HAP-1 (cell line): ENCODE measurements at places on chromosomes 2 and 18.

DNA sequence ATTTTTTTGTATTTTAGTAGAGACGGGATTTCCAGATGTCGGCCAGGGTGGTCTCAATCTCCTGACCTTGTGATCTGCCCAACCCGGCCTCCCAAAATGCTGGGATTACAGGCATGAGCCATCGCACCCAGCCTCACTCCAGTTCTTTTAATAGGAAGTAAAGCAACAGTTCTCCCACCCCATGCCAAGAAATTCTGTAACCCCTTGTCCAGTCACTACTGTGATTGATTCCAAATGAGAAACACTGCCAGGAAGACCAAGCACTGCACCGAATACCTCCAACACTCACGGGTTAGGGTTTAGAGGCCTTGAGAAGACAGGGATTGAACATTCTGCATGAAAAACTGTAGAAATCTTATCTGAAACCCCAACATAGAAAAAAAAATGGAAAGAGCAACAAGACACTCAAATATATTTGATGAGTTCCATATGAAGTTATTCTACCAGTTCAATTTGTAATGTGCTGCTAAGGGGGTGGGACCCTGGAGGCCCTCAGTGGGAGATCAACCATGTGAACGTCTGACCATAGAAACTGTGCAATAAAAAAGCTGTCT is 48.2 kb upstream of the BIN1 start:
- no peak for DNase-seq

DNA sequence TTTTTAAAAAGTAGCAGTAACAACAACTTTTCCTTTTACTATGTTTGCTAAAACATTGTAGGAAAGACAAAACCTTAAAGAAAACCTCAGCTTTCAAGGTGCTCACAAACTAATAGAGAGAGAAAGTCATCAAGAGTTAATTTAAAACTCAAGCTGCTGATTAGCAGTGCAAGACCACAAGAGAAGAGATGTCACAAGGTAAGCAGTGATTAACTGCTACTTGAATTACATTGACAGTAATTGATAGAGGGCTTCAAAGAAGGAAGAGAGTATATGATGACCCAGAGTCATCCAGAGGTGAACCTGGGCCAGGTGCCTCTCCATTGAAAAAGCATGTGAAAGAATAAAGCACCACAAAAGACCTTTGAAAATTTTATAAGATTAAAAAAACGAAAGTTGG is 939.6 kb upstream of the CNTNAP5 start:
- DNase-seq: no peak

DNA sequence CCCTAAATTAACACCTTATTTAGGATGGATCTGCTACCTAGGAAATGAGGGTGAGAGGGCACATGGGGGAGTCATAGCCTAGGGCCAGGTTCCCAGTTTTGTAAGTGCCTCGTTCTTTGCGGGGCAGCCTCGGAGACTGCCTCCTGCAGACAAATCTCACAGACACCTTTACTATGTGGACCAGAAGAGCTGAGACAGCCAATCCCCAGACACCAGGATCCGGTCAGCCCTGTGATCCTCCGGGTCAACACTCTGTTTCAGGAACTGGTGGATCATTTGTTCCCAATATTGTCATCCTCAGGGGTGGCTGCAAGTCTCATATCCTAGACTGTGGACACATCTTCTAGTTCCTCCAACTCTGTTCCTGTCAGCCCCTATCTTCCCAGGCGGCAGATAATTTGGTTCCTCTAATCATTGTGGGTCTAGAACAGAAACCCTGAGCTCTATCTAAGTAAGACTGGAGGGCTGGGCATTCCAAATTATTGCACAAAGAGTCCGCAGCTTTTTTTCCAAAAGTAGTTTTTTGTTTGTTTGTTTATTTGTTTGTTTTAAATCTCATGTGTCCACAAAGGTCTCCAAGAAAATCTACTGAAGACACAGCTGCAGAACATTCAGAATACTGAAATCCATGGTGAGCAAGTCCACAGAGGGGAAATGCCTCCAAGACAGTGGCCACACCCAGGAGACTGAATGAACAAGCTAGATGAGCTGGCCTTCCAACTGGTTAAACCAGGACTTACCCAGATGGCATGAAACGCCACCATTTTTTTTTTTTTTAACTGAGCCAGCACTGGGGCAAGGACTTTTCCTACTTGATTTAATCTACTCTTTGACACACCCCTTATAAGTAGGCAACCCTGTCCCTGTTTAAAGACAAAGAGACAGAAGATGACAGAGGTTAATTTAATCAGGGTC is 6.2 kb upstream of the GDF7 start:
- DNase-seq: no peak

DNA sequence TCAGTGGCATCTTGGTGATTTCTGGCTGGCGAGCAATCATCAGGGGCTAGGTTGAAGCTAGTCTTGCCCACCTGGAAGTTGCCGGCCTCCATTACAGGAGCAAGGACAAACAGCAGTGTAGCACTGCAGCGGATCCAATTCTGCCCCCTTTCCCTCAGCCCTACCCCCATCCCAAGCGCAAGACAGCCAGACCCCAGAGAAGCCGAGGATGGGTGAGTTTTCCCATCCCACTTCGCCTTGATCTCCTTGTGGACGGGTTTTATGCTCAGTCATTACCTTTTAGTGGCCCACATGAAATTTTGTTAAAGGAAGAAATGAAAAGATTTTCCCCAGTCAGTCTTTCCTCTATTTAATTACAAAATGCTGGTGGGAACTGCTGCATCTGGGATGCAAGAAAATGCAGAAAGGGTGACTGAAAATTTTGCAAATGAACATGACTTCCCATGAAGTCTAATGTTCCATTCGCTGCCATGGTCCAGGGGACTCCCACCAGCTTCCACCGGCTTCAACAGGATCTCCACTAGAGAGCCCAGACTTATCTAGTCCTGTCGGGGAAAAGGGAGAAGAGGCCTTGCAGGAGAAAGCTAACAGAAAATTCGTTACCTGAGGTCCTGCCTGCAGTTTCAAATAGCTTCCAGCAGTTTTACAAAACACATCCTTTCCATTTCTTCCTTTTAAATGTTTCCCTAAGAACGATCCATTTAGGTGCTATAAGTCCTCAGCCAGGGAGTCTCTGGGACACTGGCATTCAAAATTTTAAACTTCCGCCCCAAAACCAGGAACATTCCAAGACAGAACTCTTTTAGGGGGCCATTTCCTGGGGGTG is 1.9 kb upstream of the HOXD9 start:
- no peak for DNase-seq

- DNase-seq: no peak
Measured at GRCh38 chr2:143792602-143793001, 663.4 kb downstream of the ARHGAP15 start.

DNA sequence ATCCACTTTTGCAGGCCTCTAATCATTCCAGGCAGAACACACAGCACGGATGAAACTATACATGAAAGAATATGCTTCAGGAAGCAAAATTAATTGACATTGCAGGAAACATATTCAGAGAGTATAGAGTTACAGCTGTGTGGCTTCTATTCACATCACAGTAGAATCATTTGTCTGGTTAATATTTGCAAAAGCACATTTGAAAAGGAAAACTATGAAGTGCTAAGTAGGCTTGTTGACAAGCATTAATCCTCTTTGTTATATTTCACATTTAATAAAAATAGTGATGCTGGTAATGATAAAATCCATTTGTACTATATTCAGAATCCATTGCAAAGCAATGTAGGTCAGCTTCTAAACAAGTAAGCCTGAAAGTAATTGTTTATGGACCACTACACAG is 32.2 kb upstream of the PIK3C3 start:
- DNase-seq: no peak

DNA sequence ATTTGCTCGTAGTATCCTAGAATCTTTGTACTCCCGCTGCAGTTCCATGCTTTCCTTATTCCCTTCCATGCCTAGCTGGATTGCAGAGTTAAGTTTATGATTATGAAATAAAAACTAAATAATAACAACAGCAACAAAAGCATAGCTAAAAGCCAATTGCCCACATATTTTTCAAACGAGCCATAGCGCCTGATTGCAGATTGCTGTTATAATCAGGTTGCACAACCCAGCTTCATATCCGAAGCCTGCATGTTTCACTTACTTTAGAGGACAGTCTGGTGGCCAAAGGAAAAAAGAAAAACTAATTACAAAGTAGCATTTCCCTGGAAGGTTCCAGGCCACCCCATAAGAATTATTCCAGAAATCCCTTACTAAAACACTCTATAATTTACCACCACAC is 31.9 kb upstream of the PNO1 start:
- DNase-seq: no peak

GRCh38 chr2:207469943-207470729 is 59.6 kb upstream of the CREB1 start:
- DNase-seq: no peak

DNA sequence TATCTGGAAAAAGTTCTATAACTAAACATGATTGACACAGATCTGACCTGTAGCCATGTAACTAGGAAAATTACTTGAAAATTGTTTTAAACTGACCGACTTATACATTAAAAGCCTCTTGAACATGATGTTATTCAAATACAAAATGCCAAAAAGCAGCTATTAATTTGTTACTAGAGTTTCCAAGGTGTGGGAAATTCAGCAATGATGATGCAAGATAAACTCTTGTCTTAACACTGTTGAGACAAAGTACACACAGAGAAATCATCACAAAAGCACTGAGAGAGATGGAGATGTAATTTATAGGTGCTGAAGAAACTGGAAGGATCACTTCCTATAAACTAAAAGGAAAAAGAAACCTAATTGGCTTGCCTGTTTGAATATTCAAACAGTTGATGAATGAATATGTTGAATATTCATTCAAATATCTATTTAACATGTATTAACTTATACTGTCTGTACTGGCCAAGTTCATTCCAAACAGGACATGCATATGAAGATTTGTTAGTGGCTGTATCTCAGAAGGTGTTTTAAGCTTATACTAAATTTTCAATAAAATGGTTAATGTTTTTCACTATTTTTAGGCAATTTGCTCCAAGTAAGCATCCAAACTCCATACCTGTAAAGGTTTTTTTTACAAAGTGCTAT is 34.6 kb upstream of the WDR75 start:
- DNase-seq: no peak

DNA sequence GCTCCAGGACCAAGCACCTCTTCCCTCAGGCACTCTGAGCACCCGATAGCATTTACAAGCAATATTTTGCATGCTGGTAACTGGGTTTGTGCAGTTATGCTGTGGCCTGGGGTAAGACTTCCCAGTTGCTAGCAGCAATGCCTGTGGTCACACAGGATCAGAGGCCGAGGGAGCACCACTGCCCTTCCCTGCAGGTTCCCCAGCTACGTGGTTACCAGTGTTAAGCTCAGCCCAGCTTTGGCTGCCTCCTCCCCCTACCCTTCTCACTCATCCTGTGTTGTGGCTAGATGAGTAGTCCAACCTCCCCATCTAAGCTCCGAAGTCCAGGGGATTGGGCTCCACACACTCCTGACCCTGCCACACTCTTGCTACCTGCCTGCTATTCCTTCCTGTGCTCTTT is 141.1 kb downstream of the CELF4 start:
- no peak for DNase-seq

DNA sequence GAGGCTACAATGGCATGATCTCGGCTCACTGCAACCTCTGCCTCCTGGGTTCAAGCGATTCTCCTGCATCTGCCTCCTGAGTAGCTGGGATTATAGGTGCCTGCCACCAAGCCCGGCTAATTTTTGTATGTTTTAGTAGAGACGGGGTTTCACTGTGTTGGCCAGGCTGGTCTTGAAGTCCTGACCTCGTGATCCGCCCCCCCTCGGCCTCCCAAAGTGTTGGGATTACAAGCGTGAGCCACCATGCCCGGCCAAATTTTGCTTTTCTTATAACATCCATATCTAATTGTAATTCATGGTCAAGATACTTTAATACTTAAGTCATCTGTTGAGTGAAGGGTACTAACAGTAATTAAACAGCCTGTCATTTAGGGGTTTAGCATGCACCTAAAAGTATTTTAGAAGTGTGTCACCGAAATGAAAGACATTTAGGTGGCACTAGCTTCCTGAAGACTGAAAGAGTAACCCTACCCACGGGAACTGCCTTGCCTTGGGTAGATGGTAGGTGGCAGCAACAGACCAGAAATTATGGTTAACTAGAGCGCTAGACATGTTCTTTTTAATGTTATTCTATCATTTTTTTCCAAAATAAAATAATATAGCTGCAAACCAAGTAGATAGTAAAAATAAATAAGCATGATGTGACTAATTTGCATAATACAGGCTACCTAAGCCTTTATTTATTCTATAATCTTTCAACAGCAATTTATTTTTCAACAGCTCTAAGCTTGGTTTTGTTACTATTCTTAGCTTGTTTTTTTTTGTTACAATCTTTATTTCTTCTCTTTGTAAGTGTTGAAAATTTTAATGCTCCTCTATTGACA is 8.6 kb upstream of the ACYP2 start:
- DNase-seq: peak; percentile 58

GRCh38 chr2:237942513-237942899 is 24.3 kb upstream of the UBE2F start:
- no peak for DNase-seq

DNA sequence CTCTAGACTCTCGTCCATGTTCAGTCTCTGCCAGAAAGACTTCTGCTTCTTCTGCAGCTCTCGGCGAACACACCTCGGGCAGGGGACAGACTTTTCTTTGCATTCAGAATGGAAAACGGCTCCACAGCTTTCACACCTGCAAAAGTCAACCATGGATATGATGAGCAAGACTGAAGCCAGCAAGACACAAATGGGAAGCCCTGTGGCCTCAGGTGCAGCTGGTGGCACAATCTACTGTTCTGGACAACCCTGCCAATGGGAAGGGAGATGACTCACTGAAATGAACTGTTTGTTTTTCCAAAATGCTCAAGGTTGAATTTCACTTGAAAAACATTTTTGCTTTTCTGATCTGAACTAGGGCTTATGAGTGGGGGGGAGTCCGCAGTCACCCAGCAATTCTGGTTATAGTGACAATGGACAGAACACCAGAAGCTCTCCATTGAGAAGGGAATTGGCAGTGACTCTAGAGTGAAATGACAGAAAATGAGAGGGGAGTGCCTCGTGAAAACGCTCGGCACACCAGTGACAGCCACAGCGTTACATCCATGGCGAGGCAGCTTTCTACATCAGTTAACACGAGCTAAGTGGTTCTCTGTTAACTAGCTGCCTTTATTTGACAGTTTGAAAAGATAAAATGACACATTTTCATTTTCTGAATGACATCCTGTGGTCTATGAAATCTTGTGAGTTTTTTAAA is 58.8 kb upstream of the FZD5 start:
- no peak for DNase-seq
